ENCODE measurements at places on chromosomes 12 and 14. TPM values are rescaled to one million over a fixed set of nuclear protein-coding genes. Genes with fewer than 3 reads are reported as not detected.

Gene UNC79
- total RNA-seq: 0.17 TPM

Gene FGFR1OP2
- 54.5 TPM for total RNA-seq

Gene AKAP6
- 21.3 TPM for total RNA-seq

Gene KRR1
- total RNA-seq: 17.9 TPM

Gene TSPAN9
- 19.9 TPM for total RNA-seq

Gene TTC6
- not detected for total RNA-seq

Gene EXOC3L4
- total RNA-seq: 0.42 TPM
